ENCODE measurements at places on chromosomes 4 and X.

DNA sequence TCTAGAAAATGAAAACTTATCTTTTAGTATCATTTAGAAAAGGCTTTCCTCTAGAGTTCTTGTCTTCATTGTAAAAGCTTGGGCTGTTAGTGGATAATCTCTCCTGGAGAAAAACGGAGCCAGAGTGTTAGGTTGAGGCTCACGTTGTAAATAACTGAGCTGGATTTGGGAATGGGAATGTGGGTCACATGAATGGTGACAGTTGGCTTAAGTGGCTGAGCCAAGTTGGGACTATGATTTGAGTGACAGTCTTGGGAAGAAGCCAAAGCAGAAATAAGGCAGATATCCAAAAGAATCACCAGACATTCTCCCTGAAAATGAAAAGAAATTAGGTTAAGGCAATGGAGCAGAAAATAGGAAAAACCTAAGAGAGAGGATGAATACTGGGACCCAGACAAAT lies 33.6 kb upstream of the PDGFC start:
- no peak for DNase-seq

- DNase-seq: peak; percentile 5
These were observed 17.8 kb downstream of the ZNF81 start for GRCh38 chrX:47854474-47854873.

- DNase-seq: no peak
These were observed 6.5 kb upstream of the ARHGAP6 start for GRCh38 chrX:11672213-11672612.

DNA sequence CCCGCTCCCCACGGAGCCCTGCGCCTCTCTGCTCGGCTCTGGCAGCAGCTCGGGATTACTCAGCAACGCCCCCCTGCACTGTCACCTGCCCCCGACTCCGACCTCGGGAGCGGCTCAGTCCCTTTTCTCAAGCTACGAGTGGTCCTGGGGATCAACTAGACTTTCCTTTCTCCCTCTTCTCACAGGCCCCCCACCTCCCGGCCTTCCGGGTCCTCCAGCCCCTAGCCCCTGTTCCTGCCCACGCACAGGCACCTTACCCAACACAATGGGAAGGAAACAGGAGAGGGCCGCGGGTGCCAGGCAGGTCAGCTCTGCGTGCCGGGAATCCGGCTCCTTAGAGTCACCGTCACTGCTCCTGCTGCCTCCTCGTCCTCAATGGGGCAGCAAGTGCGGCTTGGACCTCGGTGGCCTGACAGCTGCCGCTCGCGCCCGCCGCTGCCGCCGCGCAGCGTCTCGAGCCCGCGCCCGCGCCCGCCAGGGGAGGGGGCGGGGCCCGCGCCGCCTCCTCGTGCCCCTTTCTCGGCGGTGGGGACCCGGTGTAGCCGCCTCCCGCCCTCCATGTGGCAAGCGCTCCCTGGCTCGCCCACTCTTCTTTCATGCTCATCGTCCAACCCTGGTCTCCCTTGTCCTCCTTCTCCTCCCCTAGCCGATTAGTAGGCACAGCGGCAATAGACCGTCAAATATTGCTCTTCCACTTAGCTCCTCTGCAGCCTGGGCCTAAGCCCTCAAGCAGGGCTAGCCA lies at the start of gene RAB9B:
TSS of gene RAB9B (minus strand) at position 455 of the 742 bp plus-strand sequence. CDS start 6,473 bp downstream, outside the sequence.
- DNase-seq: no peak

DNA sequence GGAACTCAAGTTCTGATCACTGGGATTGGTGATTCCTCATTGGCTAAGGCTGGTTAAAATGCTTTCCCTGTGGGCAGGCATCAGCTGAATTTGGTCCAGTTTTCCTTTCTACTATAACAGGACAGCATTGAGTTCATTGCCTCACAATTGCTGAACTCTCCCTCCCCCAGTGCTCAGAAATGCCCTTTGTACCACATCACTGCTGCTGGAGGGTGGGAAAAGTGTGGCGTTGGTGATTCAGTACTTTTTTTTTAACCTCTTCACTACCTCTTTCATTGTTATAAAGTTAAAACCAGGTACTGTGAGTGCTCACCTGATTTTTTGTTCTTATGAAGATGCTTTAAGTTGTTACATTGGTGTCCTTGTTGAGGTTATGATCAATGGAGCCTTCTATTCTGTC lies 69.3 kb upstream of the IL2 start:
- no peak for DNase-seq

GRCh38 chr4:142615324-142615665 lies 230.8 kb downstream of the INPP4B start:
- no peak for DNase-seq

- DNase-seq: no peak
These were observed 26.1 kb downstream of the TKTL2 start for GRCh38 chr4:163447481-163447880.

DNA sequence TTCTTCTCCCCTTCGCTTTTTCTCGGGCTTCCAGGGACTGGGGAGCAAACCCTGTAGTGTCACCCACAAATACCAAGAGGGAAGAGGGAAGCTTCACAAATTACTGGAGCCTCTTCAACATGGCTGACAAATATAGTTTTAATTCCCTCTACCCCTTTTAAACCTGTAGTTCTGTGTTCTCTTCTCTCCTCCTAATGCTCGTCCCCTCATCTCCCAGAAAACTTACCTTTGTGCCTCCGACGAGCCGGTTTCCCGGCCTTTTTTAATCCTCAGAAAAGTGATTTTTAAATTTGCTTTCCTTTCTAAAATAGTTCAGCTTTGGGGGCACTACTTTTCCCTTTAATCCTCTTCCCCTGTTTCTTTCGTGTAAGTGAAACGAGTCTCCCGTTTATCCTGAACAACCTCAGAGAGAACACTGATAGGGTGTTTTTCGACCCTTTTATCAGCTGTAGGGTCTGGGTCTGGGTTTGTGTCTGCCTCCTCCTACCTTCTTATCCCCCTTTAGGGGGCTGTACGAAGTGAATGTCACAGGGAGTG lies 408 bp downstream of the TET2 start:
- no peak for DNase-seq

DNA sequence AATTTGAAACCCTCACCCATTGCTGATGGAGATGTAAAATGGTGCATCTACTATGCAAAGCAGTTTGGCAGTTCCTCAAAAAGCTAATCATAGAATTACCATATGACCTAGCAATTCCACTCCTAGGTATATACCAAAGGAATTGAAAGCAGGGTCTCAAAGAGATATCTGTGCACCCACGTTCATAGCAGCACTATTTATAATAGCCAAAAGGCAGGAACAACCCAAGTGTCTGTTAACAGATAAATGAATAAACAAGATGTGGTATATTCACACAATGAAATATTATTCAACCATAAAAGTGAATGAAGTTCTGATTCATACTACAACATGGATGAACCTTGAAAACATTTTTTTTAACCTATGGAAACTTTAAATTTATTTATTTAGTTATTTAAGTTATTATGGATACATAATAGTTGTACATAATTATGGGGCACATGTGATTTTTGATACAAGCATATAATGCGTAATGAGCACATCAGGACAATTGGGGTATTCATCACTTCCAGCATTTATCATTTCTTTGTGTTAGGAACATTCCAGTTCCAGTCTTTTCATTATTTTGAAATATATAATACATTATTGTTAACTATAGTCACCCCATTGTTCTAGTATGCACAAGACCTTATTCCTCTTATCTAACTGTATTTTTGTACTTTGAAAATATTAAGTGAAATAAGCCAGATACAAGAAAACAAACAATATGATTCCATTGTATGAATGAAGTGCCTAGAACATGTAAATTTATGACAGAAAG lies 205.6 kb upstream of the CNKSR2 start:
- DNase-seq: peak; percentile 65

GRCh38 chr4:1952719-1953118 lies 56.1 kb downstream of the NELFA start:
- DNase-seq: no peak
